NCI-H446 treated with DMSO at 0.1 percent for 48 hours (cell line): ENCODE measurements at places on chromosomes 6 and 20.

- no peak for DNase-seq
Measured at GRCh38 chr6:6635291-6635690, 46.8 kb downstream of the LY86 start.

DNA sequence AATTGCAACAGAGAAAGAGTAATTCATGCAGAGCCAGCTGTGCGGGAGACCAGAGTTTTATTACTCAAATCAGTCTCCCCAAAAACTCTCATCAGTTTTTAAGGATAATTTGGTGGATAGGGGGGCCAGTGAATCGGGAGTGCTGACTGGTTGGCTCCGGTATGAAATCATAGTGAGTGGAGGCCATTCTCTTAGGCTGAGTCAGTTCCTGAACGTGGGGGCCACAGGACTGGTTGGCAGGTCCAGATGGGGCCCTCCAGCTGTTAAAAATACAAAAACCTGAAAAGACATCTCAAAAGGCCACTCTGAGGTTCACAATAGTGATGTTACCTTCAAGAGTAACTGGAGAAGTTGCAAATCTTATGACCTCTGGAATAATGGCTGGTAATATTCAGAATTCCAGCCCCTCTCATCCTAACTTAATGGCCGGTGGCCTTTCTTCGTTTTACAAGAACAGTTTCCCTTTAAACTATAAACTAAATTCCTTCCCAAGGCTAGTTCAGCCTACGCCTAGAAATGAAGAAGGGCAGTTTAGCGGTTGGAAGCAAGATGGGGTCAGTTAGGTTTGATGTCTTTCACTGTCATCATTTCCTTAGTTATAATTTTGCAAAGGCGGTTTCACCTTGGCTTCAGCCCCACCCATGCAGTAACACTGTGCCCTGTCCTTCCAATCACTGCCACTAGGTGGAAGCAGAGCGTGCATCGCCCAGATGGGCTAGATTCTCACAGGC, 6.8 kb upstream of the MICA start:
- no peak for DNase-seq

DNA sequence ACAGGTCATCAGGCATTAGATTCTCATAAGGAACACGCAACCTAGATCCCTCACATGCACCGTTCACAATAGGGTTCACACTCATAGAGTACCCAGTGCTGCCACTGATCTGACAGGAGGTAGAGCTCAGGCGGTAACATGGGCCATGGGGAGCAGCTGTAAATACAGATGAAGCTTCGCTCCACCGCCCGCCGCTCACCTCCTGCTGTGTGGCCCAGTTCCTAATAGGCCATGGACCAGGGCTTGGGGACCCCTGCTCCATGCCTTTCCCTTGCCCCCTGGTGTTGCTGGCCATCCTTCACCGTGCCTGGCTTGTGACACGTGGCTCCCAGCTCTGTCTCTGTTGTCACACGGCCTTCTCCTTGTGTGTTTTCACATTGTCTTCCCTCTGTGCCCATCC, 171.1 kb upstream of the JARID2 start:
- DNase-seq = no peak

DNA sequence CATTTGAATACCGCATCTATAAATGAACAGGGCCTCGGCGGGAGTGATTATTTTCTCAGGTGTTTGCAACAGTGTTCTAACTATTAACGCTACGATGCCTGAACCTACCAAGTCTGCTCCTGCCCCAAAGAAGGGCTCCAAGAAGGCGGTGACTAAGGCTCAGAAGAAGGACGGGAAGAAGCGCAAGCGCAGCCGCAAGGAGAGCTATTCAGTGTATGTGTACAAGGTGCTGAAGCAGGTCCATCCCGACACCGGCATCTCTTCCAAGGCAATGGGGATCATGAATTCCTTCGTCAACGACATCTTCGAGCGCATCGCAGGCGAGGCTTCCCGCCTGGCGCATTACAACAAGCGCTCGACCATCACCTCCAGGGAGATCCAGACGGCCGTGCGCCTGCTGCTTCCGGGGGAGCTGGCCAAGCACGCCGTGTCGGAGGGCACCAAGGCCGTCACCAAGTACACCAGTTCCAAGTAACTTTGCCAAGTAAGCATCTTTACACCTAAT, 70.9 kb downstream of the HFE start:
- DNase-seq = no peak

DNA sequence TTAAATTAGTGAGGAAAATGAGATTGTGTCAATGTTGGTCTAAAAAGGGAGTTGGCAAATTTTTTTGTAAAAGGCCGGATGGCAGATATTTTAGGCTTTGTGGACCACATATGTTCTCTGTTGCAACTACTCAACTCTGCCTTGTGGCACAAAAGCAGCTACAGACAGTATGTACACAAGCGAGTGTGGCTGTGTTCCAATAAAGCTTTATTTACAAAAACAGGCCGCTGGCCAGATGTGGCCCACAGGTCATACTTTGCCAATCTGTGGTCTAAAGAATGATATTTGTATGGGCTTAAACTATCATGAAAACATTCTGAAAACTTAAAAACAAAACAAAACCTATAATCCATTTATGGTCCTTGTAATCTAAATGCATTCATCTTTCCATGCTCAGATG, 228.3 kb downstream of the CLIC5 start:
- DNase-seq = no peak
